Mesothelial cell of epicardium (in vitro differentiated cells): ENCODE measurements at places on chromosomes 4 and X. TPM values are rescaled to one million over a fixed set of nuclear protein-coding genes. Genes with fewer than 3 reads are reported as not detected.

Gene DLG3
- total RNA-seq: 39.1 to 44.0 TPM (median 39.6 TPM) in 3 replicates

DNA sequence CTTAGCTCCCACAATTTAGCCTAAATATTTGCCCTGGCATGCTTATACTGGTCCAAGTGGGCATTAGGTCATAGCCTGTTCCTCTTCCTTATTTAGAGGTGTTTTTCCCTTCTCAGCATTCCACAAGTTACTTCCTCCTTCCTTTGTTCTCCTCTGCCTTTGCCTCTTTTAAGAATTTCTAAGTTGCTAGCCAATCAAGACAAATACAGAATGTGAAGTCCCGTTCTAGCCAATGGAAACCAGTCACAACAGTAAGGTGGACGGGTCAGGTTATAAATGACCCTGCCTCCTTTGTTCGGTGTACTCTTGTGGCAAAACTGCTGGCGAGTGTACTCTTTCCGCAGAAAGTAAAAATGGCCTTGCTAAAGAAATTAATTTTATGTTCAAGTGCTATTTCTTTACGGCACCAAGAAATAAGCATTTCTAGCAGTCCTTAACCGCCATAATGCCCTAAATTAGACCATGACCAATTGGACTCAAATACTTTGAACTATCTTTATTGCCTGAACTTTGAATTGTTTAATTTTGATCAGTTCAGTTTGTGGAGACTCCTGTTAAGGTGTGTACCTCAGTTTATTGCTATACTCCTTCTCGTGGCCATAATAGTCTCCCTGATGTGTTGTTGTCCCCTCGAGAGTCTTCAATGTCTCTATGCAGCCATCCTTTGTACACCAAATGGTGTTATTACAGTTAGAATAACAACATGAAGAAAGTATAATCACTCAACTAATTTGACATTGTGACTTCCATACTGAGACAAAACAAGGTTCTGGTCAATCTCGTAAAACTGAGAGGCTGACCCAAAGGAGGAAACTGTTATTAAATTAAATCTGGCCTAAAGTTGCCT lies 1.6 kb upstream of the HADH start:
- peaks cover 25% of the 10 kb centered on the region for H3K4me1 ChIP-seq
- H3K4me3 ChIP-seq: no peak overlapping the region
- DNase-seq: no peak

Gene SASH3
- not detected in 3 replicates for total RNA-seq

DNA sequence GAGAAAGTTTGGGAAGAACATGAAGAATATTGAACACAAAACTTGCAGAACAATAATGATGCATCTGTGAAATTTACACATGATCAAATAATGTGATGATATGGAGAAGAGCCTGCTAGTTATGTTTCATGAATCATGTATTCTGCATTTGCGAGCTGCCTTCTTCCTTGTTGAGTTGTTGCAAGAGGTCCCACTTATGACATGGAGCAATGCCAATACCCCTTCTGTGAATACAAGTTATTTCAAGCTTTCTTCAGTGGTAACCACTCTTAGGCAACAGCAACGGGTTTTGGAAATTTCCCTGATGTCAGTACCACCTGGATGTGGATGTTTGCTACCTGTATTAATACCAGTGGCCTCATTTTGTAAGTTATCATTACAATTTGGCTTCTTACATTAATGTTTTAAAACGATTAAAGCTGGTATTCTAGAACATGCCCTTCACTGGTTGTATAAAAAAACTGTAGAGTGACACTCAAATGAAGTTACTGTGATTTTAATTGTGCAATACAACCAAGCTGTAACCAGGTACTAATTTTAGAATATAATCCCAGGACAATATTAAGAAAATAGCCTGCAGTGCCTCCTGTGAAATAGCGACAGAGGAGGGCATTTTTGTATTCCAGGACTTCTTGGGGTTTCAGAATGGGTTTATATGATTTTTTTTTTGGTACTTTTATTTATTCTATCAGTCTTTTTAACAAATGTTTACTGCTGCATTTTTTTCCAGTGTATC lies 25.3 kb downstream of the IQCM start:
- no peak for DNase-seq
- H3K36me3 ChIP-seq: no peaks in the 10 kb centered on the region
- H3K27ac ChIP-seq: no peak overlapping the region
- H3K4me3 ChIP-seq: no peak overlapping the region

Gene ATP8A1
- 13.0 to 15.7 TPM (median 14.0 TPM) in 3 replicates for total RNA-seq

GRCh38 chr4:40492691-40493090 lies 137.0 kb downstream of the RBM47 start:
- H3K27me3 ChIP-seq: no peaks in the 10 kb centered on the region
- H3K36me3 ChIP-seq: no peaks in the 10 kb centered on the region
- H3K4me3 ChIP-seq: no peak overlapping the region
- H3K27ac ChIP-seq: peak overlapping the region; percentile 47
- H3K4me1 ChIP-seq: peaks cover 21% of the 10 kb centered on the region
- no peak for DNase-seq

Gene TRIML1
- not detected in 3 replicates for total RNA-seq

GRCh38 chr4:106767991-106768390 lies 268.1 kb downstream of the DKK2 start:
- H3K27me3 ChIP-seq: no peaks in the 10 kb centered on the region
- DNase-seq: no peak
- no peak overlapping the region for H3K27ac ChIP-seq
- no peaks in the 10 kb centered on the region for H3K4me1 ChIP-seq

- peaks cover 6% of the 10 kb centered on the region for H3K4me1 ChIP-seq
- no peak overlapping the region for H3K4me3 ChIP-seq
- H3K36me3 ChIP-seq: peaks cover 2% of the 10 kb centered on the region
- no peak for DNase-seq
Measured at GRCh38 chrX:44400588-44400987, 57.1 kb upstream of the EFHC2 start.

Gene GRIPAP1
- 64.4 to 69.7 TPM (median 68.4 TPM) in 3 replicates for total RNA-seq

DNA sequence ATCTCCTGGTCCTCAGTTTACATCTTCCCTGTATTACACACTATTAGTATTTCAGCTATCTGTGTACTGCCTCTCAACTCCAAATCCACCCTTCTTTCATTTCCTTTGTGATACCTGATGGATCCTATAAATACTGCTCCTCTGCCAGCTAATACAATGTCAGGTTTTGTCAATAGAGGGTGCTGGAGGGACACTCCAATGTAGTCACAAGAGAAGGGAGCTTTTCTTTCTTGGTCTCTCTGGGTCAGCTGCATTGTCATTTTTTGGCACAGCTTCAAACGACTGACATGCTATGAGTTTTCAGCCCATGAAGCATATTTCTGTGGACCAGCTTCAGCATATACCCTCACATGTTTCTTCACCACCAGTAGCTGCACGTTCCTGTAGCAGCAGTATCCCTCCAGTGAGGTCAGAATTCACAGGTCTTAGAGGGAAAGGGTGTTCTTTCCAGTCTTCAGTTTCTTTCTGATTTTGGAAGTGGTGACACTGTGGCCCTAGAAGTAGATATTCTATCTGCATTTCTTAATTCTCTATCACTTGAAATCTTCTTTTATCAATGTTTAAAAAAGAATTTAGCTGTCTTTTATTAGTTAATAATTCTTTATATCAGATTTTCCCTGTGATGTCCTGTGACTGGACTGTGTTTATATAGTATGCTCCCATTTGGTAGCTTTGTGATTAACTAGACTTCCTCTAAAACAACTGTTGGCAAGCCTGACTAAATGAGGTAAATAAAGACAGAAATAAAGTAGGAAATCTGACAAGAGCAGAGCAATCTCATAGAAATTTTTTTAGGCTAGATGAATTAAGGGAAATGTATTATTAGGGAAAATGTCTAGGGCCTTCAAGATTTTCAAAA lies 60.6 kb downstream of the GABRA2 start:
- no peaks in the 10 kb centered on the region for H3K36me3 ChIP-seq
- DNase-seq: no peak

Gene PPP1R2C
- total RNA-seq: not detected in 3 replicates

Gene FGD1
- total RNA-seq: 38.4 to 39.9 TPM (median 39.1 TPM) in 3 replicates

GRCh38 chrX:1521459-1521956 lies 15.5 kb downstream of the P2RY8 start:
- H3K27ac ChIP-seq: no peak overlapping the region
- H3K4me1 ChIP-seq: no peaks in the 10 kb centered on the region
- no peak for DNase-seq
- peaks cover 1% of the 10 kb centered on the region for H3K27me3 ChIP-seq
